Liver (tissue), 10 donors: ENCODE measurements at places on chromosomes 2 and 18.
A peak's percentile ranks its signal among the peaks of the same experiment; 100 is the strongest.

DNA sequence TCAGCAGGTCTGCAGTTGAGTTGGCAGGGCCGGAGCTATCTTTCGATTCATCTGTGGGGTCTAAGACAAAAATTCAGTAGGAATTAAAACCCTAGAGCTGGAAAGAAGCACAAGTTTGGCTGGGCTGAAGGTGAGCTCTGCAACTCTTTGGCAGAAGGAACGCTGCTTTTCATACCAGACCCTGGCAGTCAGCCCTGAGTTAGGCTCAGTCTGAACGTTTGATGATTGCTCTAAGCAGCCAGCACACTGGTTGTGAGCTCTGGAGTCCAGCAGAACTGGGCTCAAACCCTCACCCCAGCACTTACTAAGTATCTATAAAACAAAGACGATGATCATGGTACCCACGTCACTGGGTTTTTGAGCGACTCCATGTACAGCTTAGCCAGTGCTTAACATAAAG is 192.5 kb downstream of the TNS1 start:
- H3K4me3 ChIP-seq, result no peak overlapping the region
- peaks cover 77% of the 10 kb centered on the region for H3K36me3 ChIP-seq
- H3K4me1 ChIP-seq, result peaks cover 10% of the 10 kb centered on the region
- H3K27me3 ChIP-seq, result no peaks in the 10 kb centered on the region

DNA sequence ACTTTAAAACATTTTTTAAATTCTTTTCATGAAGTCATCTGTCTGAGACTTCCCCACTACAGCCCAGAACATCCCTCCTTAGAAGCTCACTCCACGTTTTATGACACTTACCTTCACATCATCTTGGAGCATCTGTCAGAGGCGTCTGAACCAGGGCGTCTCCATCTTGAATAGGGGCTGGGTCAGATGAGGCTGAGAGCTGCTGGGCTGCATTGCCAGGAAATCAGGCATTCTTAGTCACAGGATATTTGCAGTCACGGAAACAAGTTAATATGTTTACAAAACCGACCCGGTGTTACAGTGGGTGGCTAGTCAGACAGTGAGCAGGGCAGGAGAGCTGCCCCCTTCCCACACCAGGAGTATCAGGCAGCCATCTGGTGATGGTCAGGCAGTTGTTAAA is 456.5 kb downstream of the FBXO15 start:
- no peaks in the 10 kb centered on the region for H3K4me1 ChIP-seq
- H3K27ac ChIP-seq, result no peak overlapping the region
- no peak overlapping the region for H3K4me3 ChIP-seq
- DNase-seq, result no peak
- no peaks in the 10 kb centered on the region for H3K36me3 ChIP-seq

GRCh38 chr2:170145191-170145590 is 32.8 kb upstream of the MYO3B start:
- no peak for DNase-seq
- peaks cover 3% of the 10 kb centered on the region for H3K27me3 ChIP-seq
- no peak overlapping the region for H3K27ac ChIP-seq
- H3K4me1 ChIP-seq, result no peaks in the 10 kb centered on the region

DNA sequence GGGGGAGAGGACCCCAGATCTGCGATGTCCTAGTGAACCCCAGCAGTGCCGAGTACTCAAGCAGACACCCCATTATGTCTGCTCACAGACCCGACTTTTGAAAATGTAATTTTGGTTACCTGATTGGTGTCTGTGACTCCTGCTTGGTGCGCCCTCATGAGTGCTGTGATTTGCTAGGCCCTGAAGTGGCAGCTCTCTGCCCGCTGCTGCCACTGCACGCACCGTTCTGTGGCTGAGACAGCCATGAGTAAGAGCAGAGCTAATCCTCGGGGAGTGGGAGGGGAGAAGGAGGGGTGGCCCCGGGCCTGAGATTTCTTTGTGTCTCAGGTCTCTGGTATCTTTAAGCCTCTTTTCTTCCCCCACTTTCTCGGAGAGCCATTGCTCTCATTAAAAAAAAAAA is 18.2 kb downstream of the FHOD3 start:
- no peaks in the 10 kb centered on the region for H3K36me3 ChIP-seq
- no peak overlapping the region for H3K4me3 ChIP-seq
- H3K27ac ChIP-seq, result no peak overlapping the region
- no peaks in the 10 kb centered on the region for H3K4me1 ChIP-seq

DNA sequence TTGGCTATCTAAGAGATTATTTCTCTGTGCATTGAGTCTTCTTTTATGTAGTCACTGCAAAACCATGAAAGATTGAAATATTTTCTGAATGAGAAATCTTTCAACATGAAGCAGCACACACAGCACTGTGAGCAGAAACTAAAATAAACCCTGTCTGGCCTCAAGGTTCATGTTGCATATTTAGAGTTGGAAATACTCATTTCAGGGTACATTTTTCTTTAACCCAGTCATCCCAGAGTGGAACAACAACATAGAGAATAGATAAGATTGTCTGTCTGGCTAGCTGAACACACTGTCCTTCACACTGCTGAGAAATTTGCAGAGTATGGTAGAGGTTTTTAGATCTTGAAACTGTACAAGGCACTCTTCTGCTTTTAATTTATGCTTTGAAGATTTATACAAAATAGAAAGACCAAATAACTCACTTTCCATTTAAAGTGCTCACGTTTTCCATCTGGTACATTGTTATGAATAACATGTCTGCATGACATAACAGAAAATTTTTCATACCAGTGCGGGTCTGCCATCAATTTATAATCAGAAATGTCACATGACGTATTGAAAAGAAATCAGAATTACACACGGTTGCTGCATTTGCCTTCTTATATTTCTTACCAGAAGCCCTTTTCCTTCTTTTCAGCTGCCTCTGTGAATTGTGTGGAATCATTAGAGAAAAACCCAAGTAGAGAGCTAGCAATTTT is 25.0 kb upstream of the FN1 start:
- DNase-seq, result no peak
- no peak overlapping the region for H3K27ac ChIP-seq
- H3K4me1 ChIP-seq, result no peaks in the 10 kb centered on the region

DNA sequence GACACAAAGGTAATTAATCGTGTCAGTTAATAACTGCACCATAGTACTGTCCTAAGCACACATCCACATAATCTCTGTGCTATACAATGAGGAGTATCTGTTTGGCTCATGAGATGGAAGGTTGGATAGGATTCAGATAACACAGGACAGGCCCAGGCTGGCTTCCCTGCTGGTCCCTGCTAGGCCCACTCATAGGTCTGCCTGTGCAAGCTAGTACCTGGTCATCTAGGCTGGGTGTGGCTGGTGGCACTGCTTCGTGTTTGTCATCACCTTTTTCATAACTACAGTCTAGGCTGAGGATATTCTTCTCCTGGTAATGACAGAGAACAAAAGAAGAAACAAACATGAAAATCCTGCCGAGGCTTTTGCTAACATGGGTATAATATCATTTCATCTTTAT is 392.8 kb downstream of the TRIB2 start:
- no peak overlapping the region for H3K27ac ChIP-seq
- no peaks in the 10 kb centered on the region for H3K27me3 ChIP-seq
- no peaks in the 10 kb centered on the region for H3K36me3 ChIP-seq
- DNase-seq, result no peak
- no peak overlapping the region for H3K4me3 ChIP-seq
- peaks cover 9% of the 10 kb centered on the region for H3K4me1 ChIP-seq

- H3K4me1 ChIP-seq, result no peaks in the 10 kb centered on the region
- H3K27ac ChIP-seq, result no peak overlapping the region
- H3K27me3 ChIP-seq, result no peaks in the 10 kb centered on the region
- no peaks in the 10 kb centered on the region for H3K36me3 ChIP-seq
These were observed 85.2 kb downstream of the NDUFA10 start for GRCh38 chr2:239939736-239940483.

DNA sequence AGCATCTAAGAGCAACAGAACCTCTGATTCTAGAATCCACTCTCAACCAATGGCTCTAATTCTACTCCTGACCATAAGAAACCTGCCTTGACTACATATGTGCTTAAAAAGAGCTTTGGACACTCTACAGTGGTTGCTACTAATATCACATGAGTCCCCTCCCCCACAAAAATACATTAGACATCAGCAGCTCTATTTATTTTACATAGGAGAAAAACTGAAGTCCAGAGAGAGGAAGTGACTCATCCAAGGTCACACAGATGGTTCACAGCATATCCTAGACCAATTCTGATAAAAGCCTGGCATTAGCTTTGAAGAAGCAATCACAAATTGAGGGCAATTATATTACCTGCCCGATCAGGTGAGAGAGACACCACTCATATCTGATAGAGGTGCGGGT is 49.8 kb downstream of the ALK start:
- DNase-seq, result no peak
- peaks cover 3% of the 10 kb centered on the region for H3K27me3 ChIP-seq
- no peak overlapping the region for H3K27ac ChIP-seq
- H3K4me3 ChIP-seq, result no peak overlapping the region
- no peaks in the 10 kb centered on the region for H3K36me3 ChIP-seq

- H3K27me3 ChIP-seq, result no peaks in the 10 kb centered on the region
- H3K4me1 ChIP-seq, result no peaks in the 10 kb centered on the region
- H3K27ac ChIP-seq, result no peak overlapping the region
- DNase-seq, result no peak
- no peaks in the 10 kb centered on the region for H3K36me3 ChIP-seq
- H3K4me3 ChIP-seq, result no peak overlapping the region
These were observed 140.2 kb upstream of the BCL2L11 start for GRCh38 chr2:110980339-110981062.

DNA sequence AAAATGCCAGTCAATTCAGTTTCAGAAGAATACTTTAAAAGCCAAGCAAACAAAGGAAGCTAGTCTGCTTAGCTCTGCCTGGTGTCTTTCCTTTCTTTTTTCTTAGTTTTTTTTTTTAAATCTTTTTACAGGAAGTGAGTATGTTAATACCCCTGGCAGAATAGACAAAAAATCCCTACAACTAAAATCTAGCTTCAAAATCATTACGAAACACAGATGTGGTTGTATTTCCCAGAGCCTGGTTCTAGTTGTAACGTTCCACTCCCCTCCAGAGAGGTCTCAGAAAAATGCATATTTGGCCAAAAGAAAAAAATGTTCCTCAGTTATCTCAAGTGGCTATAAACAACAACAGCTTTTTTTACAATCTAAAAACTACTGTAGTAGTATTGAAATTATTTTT is 202.1 kb upstream of the RND3 start:
- no peaks in the 10 kb centered on the region for H3K36me3 ChIP-seq
- H3K27me3 ChIP-seq, result no peaks in the 10 kb centered on the region
- DNase-seq, result no peak
- H3K27ac ChIP-seq, result no peak overlapping the region

DNA sequence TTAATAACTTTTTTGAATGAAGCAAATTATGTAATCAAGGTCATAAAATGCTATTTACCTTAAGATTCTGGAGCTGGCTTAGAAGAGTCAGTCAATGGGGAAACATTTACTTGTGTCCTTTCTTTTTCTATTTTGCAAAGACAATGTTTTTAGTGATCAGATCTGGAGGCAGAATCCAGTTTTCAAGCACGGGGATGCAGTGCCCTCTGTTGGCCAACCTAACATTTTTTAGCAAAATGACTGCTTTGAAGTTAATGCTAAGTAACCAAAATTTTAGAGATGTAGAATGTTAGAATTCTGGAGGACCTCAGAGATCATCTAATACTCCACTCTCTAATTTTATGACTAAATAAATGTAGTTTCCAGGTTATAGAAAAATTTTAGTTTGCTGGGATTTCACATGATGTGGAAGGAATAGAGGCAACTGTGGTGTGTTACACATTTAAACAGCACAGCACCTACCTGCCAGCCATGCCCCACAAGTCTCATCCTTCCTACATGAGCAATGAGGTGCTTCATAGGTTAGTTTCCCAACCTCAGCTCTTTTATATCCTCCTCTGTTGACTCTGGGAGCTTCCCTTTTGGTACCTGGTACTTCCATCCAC is 23.6 kb upstream of the SLC9A4 start:
- peak; percentile 46 for DNase-seq
- no peaks in the 10 kb centered on the region for H3K27me3 ChIP-seq
- H3K36me3 ChIP-seq, result no peaks in the 10 kb centered on the region
- H3K4me3 ChIP-seq, result no peak overlapping the region
- H3K4me1 ChIP-seq, result no peaks in the 10 kb centered on the region

DNA sequence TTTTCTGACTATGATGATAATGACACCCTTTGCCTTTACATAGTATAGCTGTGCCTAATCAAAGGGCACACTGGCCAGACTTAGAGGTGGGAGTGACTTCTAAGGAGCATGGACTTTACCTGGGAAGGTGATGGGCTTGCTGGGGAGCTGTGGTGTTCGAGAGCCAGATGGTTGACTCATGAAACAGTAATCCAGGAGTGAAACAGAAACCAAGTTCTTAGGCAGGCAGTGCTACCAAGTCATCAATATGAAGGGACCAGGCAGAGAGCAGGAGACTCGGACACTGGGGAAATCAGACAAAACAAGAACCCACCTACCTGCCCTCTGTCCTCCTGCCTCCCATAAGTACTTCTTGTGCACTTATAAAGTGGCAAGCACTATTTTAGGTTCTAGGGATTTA is 430.4 kb downstream of the DLGAP1 start:
- no peak overlapping the region for H3K4me3 ChIP-seq
- H3K4me1 ChIP-seq, result no peaks in the 10 kb centered on the region
- DNase-seq, result no peak
- H3K27ac ChIP-seq, result no peak overlapping the region

DNA sequence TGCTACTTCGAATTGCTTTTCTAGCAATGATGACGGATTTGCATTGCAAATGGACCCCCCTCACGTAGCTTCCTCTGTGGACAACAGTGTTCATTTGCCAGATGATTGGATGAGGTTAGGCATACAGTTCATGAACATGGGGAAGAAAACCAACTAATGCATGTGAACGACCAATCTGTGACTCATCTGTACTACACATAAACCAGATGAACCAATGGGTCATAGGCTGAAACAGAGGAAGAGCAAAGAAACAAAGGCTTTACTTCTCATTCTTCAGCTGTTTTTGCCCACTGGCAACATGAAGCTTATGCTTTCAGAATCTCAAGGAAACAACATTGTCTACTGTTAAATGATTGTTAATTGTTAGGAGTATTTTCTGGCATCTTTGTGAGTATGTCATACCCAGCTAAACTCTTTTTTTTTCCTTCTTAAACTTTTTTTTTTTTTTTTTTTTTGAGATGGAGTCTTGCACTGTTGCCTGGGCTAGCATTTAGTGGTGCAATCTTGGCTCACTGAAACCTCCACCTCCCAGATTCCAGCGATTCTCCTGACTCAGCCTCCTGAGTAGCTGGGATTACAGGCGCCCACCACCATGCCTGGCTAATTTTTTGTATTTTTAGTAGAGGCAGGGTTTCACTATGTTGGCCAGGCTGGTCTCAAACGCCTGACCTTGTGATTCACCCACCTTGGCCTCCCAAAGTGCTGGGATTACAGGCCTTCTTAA is 35.5 kb downstream of the EFEMP1 start:
- H3K27me3 ChIP-seq, result no peaks in the 10 kb centered on the region
- no peaks in the 10 kb centered on the region for H3K36me3 ChIP-seq
- no peak overlapping the region for H3K4me3 ChIP-seq
- H3K27ac ChIP-seq, result no peak overlapping the region
- DNase-seq, result no peak

DNA sequence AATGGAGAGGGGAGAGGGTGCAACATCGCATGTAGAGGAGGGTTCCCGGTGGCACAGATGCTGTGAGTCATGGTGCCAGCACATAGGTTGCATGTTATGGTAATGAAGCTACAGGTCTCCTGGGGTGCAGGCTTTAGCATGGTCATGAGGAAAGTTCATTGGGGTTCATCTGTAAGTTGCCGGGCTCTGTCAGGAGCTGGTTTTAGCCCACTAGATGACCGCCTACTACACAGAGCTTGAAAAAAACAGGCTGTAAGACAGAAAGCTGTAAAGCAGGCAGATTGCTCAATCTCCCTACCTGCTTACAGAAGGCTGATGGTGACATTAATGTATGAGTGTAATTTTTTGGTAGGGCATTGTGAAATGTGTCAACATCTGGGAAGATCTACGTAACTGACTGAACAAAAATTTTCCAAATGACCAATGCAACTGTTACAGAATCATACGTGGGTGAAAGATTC is 23.9 kb downstream of the DYSF start:
- no peaks in the 10 kb centered on the region for H3K36me3 ChIP-seq
- DNase-seq, result no peak
- no peaks in the 10 kb centered on the region for H3K27me3 ChIP-seq
- H3K27ac ChIP-seq, result peak overlapping the region; percentile 19
- H3K4me1 ChIP-seq, result no peaks in the 10 kb centered on the region
